ENCODE measurements at places on chromosomes 3 and 15. TPM values are rescaled to one million over a fixed set of nuclear protein-coding genes. Genes with fewer than 3 reads are reported as not detected.

The MAP6D1 gene
- total RNA-seq: 0.73 TPM

The SAMMSON gene
- total RNA-seq: not detected

The GUCA1C gene
- total RNA-seq: not detected

The KNL1 gene
- total RNA-seq: 20.6 TPM

The OIP5 gene
- 8.6 TPM for total RNA-seq

The SPTBN5 gene
- total RNA-seq: 0.20 TPM

The PARP15 gene
- total RNA-seq: 0.20 TPM

Measured in subcutaneous preadipocyte (primary cell).